ENCODE measurements at places on chromosomes 13 and 19.

GRCh38 chr13:65540175-65540574 lies 1690.0 kb downstream of the PCDH9 start:
- no peak for DNase-seq

DNA sequence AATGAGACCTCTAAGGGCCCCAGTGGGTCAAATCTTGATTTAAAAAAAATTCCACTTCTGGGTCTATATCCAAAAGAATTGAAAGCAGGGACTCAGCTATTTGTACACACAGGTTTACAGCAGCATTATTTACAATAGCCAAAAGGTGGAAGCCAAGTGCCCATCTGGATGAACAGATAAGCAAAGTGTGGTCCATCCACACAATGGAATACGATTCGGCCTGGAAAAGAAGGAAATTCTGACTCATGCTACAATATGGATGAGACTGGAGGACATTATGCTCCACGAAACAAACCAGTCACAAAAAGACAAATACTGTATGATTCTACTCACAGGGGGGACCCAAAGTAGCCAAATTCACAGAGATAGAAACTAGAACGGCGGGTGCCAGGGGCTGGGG lies 76.7 kb downstream of the CACNA1A start:
- no peak for DNase-seq

DNA sequence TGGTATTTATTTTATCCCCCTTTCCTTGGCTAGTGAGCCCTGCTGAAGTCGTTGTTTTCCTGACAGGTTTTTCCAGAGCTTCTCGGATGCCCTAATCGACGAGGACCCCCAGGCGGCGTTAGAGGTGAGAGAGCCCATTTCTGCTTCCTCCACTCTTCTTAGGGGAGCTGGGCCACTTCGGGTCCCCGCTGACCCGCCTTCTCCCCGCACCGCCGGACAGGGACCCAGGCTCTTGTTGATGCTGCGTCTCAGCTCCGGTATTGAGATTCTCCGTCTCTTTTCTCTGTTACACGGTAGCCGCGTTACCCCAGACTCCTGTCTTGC lies 306 bp downstream of the SUGT1 start:
- no peak for DNase-seq

DNA sequence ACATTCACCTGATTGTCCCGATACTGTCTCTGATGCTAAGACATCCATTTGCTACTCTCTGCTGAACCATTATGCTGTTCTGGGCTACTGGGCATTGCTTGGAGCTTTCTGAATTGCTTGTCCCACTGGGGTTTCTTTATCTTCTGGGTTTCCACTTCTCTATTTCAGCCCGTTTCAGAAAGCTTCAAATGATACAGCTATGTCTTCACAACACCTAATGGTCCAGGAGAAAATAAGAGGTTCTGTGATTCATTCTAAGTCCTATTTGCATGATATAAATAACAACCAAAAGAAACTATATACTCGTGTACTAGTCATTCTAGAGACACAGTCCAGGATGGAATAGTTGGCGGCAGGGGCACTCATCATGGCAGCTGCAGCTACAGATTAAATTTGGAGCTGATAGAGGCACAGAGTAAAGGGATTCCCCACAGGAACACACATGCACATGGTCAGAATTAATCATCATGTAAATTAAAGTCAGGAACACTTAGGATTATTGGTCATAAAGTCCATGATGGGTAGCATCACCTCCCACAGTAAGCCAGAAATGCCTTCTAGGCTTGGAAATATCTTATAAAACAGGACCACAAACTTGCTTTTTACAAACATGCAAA lies 33.3 kb upstream of the SCEL start:
- DNase-seq: no peak

GRCh38 chr19:42153672-42154433 lies 21.6 kb upstream of the POU2F2 start:
- no peak for DNase-seq

DNA sequence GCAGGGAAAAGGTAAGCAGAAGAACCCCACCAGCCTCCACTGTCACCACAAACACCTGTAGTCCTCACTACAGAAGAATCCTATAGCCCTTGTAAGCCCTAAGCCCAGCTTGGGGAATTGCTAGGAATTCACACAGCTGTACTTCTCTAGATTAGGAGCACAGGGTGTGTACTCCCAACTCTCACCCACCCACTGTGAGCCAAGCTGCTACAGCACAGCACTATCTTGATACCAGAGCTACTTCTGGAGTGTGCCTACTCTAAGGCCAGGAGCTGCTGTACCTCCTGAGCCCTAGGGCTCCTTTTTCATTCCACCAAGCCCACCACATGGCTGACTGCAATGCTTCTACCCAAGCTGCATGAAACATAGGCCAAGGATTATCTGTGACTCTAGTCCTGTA lies 122.3 kb upstream of the WASF3 start:
- DNase-seq: no peak

DNA sequence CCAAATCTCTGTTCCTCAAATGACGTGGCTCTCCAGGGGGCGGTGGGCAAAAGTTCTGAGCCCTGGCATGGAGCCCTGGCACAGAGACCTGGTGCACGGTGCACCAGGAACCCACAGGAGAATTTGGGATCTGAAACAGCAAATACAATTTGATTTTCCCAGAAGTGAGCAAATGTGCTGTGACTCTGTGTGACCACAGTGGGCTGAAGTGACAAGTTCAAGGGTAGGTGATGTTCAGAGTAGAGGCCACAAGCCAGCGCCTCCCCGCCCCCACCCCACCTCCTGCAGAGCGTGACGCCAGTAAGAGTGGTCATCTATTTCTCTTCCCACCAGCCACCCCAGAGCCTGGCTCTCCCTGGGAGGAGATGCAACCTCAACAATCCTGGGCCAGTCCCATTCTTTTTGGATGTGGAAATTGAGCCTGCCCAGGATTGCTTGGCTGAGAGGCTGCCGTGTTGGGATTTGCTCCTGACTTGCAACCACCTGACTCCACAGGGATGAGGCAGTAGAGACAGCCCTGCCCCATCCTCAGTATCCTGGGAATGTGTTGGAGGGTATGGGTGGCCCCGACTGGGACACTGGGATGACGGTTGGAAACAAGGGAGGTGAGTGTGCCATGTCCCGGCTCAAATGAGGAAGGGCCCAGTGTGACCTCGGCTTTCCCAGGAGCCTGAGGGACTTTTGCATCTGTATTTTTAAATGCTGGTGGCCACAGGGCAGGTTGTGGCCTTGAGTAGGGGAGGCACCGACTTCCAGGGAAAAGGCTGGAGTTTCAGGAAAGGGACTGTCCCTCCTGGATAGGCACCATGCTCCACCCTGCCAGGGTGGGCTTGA lies 11.1 kb upstream of the BCL3 start:
- no peak for DNase-seq
